Uterus (tissue), 4 donors: ENCODE measurements at places on chromosomes 2 and 18.

DNA sequence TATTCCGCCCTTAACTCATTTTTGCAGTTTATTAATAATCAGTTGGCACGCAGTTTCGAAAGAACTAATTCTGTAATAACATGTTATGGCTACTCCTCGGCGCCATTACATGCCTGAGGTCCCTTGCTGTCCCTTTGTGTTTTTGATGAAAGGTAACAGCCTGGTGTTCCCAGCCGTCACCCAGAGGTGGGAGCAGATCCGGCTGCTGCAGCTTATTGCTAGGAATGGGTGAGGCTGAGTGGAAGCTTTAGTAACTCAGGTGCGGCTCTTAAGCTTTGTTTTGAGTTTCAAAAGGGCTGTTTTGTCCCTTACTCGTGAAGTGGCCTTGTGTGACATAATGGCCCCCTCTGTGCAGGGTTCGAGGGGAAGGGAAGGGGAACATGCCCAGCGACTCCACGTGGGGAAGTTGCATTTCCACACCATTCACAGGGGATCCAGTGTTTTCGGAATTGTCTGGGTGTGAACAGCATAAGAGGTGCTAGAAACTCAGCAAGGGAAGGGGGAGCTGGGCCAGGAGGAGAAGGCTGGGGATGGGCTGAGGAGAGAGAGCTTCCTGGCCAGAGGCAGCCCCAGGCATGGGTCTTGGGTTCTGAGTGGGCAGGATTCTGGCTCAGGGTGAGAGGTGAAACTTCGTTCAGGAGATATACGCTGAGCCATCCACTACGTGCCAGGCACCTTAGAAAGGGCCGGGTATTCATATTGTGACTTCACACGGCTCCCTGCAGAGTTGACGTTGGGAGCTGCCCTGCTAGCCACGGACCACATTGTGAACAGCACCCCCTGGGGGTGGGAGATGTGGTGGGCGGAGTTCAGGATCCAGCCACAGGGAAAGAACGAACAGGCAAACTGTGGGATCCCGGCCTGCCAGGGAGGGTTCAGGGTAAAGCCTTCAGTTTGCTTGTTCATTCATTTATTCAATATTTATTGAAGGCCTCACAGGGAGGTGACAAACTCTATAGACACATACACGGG lies 84.4 kb downstream of the TGOLN2 start:
- peaks cover 11% of the 10 kb centered on the region for H3K4me1 ChIP-seq
- no peaks in the 10 kb centered on the region for H3K36me3 ChIP-seq
- H3K27me3 ChIP-seq, result no peaks in the 10 kb centered on the region
- no peak overlapping the region for H3K27ac ChIP-seq
- DNase-seq, result no peak

- H3K4me3 ChIP-seq, result no peak overlapping the region
- no peak overlapping the region for H3K27ac ChIP-seq
- H3K4me1 ChIP-seq, result no peaks in the 10 kb centered on the region
- no peaks in the 10 kb centered on the region for H3K36me3 ChIP-seq
- DNase-seq, result no peak
- no peaks in the 10 kb centered on the region for H3K27me3 ChIP-seq
Measured at GRCh38 chr2:233818639-233819621, 35.4 kb downstream of the HJURP start.

- H3K36me3 ChIP-seq, result no peaks in the 10 kb centered on the region
- H3K27ac ChIP-seq, result no peak overlapping the region
- no peak overlapping the region for H3K4me3 ChIP-seq
- DNase-seq, result no peak
Measured at GRCh38 chr18:75854174-75854573, 426.7 kb upstream of the SMIM21 start.

DNA sequence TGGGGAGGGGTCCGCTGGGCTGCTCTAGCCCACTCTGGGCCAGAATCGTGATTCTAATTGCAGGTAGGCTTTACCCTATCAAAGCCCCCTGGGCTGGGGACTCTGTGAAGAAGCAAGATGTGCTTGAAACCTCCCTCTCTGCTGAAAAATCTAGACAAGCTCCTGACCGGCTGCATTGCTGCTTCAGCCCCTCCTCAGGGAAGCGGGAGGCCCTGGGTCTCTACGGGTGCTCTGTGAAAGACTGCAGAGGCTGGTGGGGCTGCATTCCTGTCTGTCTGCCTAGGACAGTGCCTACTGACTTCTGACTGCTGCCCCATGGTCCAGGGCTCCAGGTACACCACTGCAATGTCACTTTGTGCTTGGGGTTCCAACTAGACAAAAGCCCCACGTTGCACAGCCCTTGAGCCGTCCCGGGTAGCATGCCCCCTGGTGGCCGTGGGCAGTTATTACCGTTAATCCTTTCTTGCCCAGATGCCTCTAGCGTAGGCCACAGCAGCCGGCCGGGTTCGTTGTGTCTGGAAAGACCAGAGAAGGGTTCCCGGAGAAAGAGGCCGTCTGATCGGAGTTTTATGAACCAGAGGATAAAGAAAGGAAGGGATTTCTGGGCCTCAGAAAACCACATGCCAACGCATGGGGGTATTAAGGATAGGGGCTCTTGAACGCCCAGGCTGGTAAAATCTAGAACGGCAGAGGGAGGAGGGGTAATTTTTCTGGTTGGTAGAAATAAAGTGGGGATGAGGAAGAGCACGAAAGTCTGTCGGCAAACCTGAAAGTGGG lies 15.9 kb upstream of the C1QL2 start:
- no peaks in the 10 kb centered on the region for H3K36me3 ChIP-seq
- H3K27ac ChIP-seq, result no peak overlapping the region
- no peak overlapping the region for H3K4me3 ChIP-seq
- H3K4me1 ChIP-seq, result no peaks in the 10 kb centered on the region
- no peak for DNase-seq

- H3K27ac ChIP-seq, result no peak overlapping the region
- H3K4me3 ChIP-seq, result no peak overlapping the region
- H3K4me1 ChIP-seq, result no peaks in the 10 kb centered on the region
- peak; percentile 21 for DNase-seq
- H3K36me3 ChIP-seq, result no peaks in the 10 kb centered on the region
- no peaks in the 10 kb centered on the region for H3K27me3 ChIP-seq
Measured at GRCh38 chr2:111671426-111672150, 212.4 kb downstream of the ANAPC1 start.

DNA sequence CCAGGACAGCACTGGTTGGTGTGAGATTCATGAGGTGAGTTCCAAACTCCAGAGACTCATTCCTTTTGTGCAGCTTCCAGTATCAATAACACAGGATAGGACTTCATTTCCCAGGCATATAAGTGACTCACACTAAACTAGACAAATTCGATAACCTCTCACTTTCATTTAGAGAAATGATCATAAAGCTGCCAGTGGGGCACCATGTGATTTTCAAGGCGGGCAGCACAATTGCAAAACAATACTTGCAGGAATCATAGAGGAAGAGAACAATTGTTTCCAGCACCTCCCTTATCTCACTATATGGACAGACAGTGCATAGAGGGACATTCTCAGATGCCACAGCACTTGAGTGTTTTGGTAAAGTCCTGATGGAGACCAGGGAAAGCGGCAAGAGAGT lies 31.3 kb upstream of the DNAH7 start:
- no peak for DNase-seq
- no peak overlapping the region for H3K27ac ChIP-seq
- no peaks in the 10 kb centered on the region for H3K36me3 ChIP-seq
- H3K4me1 ChIP-seq, result no peaks in the 10 kb centered on the region
- H3K27me3 ChIP-seq, result no peaks in the 10 kb centered on the region
- no peak overlapping the region for H3K4me3 ChIP-seq

- H3K27me3 ChIP-seq, result no peaks in the 10 kb centered on the region
- no peaks in the 10 kb centered on the region for H3K4me1 ChIP-seq
- H3K27ac ChIP-seq, result no peak overlapping the region
- no peak for DNase-seq
- no peak overlapping the region for H3K4me3 ChIP-seq
Measured at GRCh38 chr2:146040051-146040450, 1520.1 kb upstream of the ZEB2 start.

DNA sequence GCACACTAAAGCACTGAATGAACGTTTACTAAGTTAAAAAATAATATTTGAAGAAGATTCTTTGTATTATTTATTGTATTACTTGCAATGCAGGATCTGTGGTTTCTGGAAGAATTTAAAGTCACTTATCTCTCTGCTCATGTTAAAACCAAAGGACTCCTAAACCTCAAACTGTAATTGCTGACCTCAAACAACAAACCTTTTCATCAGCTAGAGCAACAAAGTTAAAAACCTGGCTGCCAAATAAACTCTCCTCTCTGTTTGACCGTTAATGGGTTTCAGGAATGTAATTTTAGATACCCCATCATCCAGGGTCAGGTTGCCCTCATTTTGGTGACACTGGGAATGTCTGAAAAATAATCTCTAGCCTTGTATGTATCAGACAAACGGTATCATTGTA lies 239.1 kb downstream of the TGIF1 start:
- H3K27me3 ChIP-seq, result no peaks in the 10 kb centered on the region
- no peak overlapping the region for H3K4me3 ChIP-seq
- H3K4me1 ChIP-seq, result no peaks in the 10 kb centered on the region
- no peak for DNase-seq

GRCh38 chr18:78860117-78860516 lies 119.5 kb upstream of the SALL3 start:
- no peak overlapping the region for H3K27ac ChIP-seq
- H3K4me3 ChIP-seq, result no peak overlapping the region
- H3K36me3 ChIP-seq, result no peaks in the 10 kb centered on the region
- no peaks in the 10 kb centered on the region for H3K4me1 ChIP-seq
- no peaks in the 10 kb centered on the region for H3K27me3 ChIP-seq
- no peak for DNase-seq

DNA sequence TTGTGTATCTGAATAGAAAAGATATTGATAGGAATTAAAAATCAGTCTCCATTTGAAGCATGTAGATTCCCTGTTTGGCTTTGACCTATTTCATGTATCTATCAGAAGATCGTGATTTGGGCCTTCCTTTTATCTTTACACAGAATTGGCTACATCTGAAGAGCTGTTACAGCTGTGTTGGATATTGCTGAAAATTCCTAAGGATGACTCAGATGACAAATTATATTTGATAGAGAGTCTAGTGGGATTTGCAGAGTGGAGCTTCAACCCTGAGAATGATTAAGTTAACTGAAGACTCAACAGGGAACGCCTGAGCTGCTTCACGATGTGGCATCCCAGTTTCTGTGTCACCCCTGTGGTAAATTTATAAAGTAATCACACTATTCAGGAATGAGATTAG lies 4.9 kb upstream of the COL3A1 start:
- H3K27ac ChIP-seq, result peak overlapping the region; percentile 95
- H3K27me3 ChIP-seq, result no peaks in the 10 kb centered on the region
- DNase-seq, result no peak
- peaks cover 4% of the 10 kb centered on the region for H3K4me1 ChIP-seq
- no peaks in the 10 kb centered on the region for H3K36me3 ChIP-seq
- no peak overlapping the region for H3K4me3 ChIP-seq

DNA sequence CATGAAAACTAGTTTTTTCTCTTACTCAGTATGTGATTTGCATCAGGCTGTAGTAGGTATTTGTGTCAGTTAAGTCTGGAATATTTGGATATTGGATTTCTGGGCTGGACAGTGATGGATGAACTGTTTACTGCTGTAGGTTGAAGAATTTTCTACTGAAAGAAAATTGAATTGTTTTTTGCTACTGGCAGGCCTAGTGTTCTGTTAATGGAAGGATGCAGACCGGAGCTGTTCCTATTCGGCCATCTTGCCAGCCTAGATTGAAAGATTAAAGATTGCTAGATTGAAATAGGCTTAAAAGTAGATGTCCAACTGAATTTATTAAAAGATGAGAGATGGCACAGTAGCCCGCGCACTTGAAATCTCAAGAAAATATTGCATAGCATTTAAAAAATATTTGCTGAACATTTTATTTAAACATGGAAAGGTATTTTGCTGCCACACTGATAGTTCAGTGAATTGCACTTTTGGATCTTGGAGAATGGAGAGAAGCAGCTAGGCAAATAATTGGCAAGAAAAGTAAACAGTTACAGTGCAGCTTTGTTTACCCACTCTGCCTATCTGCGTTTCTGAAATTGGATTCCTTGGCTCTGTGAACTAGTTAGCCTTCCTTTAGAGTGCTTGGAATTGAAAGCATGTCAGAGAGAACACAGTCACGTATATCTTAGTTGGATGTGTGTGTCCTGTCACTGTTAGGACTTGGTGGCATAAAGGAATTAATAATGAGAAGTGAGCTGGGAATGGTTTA lies 54.1 kb downstream of the EPB41L5 start:
- H3K27me3 ChIP-seq, result no peaks in the 10 kb centered on the region
- no peak overlapping the region for H3K27ac ChIP-seq
- H3K4me3 ChIP-seq, result no peak overlapping the region
- DNase-seq, result no peak
- no peaks in the 10 kb centered on the region for H3K4me1 ChIP-seq
- H3K36me3 ChIP-seq, result no peaks in the 10 kb centered on the region

GRCh38 chr2:73260338-73260984 lies 23.8 kb downstream of the FBXO41 start:
- H3K27ac ChIP-seq, result no peak overlapping the region
- DNase-seq, result no peak
- no peaks in the 10 kb centered on the region for H3K36me3 ChIP-seq

DNA sequence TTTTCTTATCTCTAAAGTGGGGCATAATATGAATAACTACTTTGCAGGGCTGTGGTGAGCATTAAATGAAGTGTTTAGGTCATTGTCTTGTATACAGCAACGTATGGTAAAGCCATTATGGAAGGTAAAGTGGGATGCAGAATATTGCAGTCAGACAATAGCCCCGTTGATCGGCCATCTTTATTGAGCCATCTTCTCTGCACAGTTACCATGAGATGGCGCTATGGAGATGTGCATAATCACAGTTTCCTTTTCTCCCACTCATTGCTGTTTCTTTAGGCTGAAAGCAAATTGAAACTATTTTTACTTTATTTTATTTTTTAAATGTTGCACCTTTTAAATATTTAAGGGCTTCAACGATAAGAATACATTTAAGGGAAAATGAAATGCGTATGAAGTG lies 108.9 kb downstream of the THSD7B start:
- no peak overlapping the region for H3K27ac ChIP-seq
- H3K36me3 ChIP-seq, result no peaks in the 10 kb centered on the region

DNA sequence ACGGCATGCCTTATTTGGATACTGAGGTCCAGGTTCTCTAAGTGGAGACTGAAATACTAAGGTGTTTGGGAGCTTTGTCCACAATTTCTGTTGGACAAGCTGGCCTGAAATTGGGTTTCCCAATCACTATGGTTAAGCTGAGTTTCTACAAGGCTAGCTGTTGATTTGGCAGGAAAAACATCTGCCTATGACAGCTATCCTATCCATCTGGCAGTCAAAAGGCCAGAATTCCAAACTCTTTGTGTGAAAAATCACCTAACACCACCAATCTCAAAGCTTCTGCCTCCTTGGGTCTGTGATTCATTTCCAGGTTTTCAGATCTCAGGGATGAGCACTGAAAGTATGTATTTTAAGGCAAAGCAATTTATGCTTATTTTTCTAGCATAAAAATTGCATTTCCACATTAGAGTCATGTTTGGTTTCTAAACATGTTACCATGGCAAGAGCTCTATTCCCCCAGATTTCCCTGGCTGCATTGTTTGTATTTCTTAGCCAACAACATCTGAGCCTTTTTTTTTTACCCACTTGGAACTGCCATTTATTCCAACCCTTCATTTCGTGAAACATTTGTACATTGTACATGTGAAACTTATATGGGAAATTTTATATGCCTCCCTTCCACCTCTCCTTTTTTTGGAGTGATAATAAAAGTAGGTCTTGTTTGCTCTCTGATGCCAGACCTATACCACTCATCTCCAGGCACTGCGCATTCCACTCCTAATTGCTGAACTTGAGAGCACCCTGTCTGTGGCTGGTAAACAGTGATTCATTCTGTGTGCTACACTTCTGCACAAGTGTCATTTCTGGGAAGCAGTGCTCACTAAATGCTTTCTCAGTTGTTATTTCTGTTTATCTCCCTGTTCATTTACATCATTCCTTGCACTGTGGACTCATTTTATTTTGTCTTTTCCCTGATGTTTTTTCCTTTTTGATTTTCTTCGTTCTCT lies 15.9 kb upstream of the CCDC85A start:
- H3K4me3 ChIP-seq, result no peak overlapping the region
- no peak for DNase-seq
- no peaks in the 10 kb centered on the region for H3K27me3 ChIP-seq
- no peaks in the 10 kb centered on the region for H3K4me1 ChIP-seq
- H3K27ac ChIP-seq, result no peak overlapping the region
- no peaks in the 10 kb centered on the region for H3K36me3 ChIP-seq
